ENCODE measurements at places on chromosomes 1 and 21.

- no peak for DNase-seq
Observed at GRCh38 chr1:244118109-244118761, 67.2 kb downstream of the ZBTB18 start.

- no peak for DNase-seq
Observed at GRCh38 chr1:30725450-30726095, 2.2 kb upstream of the MATN1 start.

DNA sequence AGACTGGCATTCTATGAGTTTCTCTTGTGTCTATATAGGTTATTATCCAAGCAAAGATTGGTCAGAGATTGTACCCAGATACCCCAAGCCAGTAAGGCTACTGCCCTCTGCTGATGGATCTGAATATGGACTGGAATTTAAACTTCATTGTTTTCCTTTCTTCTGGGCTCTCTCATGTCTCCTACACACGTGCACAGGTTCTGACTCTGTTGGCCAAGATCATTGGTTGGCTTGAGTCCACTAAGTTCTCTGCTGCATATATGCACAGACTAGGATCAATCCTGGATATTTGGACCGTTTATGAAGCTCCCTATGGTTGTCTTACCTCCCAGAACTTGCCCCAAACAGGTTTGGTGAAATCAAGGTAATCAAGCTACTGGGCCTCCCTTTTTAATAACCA is 69.7 kb downstream of the CC2D1B start:
- no peak for DNase-seq

- DNase-seq, result no peak
Observed at GRCh38 chr1:56626546-56626945, 18.6 kb upstream of the PRKAA2 start.

DNA sequence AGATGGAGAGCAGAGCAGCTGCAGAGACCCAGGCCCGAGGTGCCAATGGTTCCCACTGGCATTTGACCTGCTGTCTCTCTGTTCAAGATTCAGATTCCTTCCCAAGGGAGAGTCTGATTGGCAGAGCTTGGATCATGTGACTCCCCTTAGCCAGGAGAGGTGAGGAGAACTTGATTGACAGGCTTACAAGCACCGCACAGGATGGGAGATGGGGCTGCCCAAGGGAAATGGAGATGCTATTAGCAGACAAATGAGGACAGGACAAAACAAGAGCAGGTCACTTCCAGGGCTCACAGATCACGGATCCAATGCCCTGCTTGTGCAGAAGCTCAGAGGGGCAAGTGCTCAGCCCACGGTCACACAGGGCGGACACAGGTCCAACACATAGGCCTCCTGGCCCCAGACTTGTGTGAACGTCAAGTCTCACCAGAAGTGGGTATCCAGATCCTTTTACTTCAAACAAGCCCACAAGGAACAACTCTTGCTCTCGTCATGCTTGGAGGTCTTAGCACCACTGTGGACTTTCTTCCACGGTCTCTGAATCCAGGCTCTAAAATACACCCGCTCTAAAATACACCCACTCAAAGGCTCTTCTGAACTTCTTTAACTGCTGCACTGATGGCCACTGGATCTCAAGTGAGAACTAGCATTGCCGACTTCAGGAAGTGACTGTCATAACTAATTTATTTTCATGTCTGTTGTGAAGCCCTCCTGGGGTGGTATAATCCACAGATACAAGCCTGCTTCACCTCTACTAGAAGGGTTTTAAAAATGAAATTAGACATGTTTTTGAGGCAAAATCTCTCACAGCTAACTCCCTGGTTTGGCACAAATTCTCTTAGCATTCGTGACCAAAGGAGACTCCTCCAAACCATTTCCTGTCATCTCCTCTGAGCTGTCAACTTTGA is 274.9 kb downstream of the RRAGC start:
- DNase-seq, result no peak

DNA sequence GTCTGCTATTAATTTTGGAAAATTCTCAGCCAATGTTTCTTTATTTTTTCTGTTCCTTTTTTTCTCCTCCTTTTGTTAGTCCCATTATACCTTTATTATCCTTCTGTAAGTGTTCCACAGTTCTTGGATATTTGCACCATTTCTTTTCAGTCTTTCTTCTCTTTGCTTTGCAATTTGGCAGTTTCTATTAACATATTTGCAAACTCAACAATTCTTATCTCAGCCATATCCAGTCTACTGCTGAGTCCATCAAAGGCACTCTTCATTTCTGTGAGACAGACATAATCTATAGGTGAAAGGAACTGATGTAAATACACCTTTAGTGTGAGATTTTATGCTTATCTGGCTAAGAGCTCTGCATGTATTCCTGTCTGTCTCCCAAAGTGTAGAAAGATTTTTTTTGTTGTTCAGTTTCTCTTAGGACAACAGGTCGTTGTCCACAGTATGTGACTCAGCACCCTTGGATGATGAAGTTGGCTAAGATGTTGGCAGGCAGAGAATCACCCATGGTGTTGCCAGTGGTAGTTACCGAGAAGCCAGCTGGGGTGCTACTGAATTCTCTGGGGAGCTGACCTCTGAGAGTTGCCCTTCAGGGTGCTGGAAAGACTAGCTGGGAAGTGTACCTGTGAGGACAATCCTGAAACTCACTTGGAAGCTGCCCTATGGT is 38.4 kb downstream of the LEPR start:
- DNase-seq, result no peak

DNA sequence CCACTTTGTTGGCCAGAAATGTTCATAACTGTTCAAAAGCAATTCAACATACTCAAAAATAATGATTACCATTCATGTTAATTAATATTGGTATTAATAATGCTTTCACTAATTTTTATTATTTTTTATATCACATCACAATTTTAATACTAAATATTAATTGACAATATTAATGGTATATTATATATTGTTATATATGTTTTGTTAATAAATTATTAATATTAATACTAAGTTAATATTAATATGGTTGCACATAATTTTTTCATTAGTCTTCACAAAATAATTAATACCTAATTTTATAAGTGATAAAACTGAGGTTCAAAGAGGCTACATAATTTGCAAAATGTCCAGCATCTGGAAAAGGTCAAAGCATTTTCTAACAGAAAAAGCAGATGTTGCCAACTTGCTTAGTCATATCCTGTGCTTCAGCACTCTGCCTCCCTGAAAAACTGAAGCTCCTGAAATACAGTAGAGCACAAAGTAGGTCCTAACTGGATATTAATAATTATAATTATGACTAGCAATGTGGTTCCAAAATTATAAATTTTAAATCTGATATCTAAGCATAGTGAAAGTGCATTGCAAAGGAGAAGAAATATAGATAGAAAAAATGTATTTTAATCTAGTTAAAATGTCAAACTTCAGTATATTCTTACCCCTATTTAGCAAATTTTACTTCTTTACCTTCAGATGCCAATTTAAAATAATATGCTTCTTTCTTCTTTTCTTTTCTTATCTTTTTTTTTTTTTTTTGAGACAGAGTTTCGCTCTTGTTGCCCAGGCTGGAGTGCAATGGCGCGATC is 123.2 kb upstream of the TNFSF4 start:
- DNase-seq, result no peak

DNA sequence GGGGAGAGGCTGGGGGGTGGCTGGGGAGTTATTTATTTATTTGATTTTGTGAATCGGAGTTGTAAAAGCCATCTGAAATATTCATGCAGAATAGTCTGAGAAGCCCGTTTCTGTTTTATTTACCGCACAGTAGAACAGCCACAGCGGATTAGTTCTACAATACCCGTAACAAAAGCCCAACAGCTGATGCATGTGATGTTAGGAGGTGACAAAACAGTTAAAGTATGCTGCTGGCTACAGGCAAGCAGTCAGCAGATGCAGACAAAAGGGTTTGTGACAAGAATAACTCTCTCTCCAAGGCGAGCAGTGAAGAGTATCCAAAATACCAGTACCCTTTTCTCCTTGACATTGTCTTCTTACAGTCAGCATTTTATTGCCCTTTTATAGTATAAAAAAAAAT is 42.0 kb downstream of the PROX1 start:
- DNase-seq, result no peak

DNA sequence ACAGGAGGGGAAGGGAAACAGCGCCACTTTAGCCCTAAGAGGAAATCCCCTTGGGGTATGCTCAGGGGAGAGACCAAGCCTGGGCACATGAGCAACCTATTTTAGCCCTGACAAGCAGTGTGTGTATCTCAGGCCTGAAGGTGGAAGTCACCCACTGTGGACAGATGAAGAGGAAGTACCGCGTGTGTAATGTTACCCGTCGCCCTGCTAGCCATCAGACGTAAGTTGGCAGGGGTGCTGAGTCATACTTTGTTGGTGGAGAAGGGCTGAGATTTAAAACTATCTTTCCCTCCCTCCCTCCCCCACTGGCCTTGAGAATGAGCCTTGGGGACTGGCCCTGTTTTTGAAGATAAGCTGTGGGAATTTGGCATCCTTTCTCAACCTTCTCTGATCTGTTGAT is 11.2 kb downstream of the AGO1 start:
- DNase-seq, result no peak

GRCh38 chr1:116577759-116578314 is 7.0 kb upstream of the CD58 start:
- DNase-seq, result no peak

- DNase-seq, result no peak
Observed at GRCh38 chr1:7387053-7387927, 383.8 kb upstream of the VAMP3 start.

- DNase-seq, result no peak
Observed at GRCh38 chr1:200262326-200262965, 147.4 kb downstream of the ZNF281 start.

GRCh38 chr1:231632119-231632518 is 5.5 kb downstream of the DISC1 start:
- no peak for DNase-seq

GRCh38 chr1:109886827-109887226 is 23.8 kb upstream of the CSF1 start:
- no peak for DNase-seq

DNA sequence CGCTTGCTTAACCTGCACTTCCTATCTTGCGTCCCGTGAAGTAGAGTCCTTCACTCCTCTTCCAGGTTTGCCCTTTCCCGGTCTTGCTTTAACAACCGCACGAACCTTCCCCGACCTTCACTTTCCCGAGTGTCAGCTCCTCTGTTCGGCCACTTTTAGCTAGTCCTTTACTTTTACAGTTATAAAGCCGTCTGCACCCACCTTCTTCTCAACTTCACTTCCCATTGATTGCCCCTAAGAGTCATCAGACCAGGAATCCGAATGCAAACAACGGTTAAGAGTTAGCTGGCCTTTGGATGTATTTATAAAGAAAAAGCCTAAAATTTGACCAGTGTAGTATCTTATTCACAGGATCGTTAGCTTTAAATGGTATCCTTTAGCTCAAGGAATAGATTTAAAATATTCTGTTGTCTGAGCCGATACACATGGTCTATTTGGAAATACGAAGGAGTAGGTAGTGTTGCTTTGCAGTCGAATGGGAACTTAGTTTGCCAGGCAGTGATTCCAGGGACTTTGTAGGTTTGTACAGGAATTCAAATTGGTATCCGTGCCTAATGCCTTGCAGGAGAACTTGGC is 1.4 kb downstream of the PPP2R5A start:
- DNase-seq, result no peak

GRCh38 chr1:21885236-21886037 is 51.7 kb downstream of the HSPG2 start:
- DNase-seq, result no peak

DNA sequence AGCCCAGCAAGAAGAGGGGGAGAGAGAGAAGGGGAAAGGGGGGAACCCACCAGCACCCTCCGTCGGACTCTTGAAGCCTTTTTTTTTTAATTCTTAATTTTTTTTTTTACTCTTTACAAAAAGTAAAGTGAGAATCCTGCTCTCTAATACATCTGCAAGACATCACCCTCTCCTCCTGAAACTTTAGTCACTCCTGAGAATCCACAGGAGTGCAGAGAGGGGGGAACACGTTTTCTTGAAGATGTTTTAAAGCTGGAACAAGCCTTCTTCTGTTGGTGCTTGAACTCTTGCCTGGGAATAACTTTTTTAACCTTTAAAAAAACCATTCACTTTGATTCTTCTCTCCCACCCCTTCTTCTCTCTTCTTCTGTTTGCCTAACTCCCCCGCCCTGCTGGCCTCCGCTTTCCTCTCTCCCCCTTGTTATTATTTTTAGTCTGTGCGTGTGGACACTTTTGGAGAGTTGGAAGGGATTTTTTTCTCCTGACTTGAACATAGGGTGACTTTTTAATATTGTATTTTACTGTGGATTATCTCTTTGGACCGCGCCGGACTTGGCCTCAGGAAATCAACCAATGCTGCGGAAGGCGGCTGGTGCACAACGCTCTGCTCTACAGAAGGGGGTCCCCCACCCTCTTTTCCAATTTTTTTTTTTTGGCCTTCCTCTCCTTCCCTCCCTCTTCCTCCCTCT is 383 bp upstream of the PRRX1 start:
- no peak for DNase-seq

DNA sequence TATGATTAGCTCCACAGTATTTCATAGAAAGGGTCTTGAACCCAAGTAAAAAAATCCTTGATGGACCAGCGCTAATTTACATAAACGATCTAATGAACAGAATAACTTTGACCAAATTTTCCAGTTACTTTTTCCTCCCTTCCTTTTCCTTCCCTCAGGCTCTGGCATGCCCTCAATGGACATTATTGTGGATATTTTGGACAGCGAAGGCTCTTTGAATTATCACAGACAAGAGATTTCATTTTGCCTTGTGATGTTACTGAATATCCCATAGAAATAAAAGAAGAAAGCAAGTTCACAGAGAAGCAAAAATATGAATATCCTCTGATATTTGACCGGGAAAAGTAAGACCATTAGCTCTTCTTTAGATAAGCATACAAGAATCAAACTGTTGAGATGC is 60.3 kb upstream of the EXO1 start:
- no peak for DNase-seq

DNA sequence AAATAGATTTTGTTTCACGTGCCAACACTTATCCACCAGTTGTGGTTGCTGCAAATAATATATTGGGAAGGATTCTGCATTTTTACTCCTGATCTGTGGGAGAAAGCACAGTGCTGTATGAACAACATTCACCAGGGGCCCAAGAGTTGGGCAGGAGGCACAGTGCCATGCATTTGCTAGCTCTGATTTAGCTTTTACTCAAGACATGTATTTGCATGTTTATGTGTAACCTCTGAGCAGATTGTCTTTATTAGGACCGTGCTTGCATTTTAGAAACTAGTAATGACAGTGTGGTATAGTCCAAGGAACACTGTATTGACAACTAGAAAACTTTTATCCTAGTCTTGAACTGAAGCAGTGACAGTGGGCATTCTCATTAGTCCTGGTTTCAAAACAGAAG is 133.9 kb upstream of the B3GALT2 start:
- no peak for DNase-seq

- DNase-seq, result no peak
Observed at GRCh38 chr1:47611992-47612391, 174.1 kb downstream of the FOXD2 start.

DNA sequence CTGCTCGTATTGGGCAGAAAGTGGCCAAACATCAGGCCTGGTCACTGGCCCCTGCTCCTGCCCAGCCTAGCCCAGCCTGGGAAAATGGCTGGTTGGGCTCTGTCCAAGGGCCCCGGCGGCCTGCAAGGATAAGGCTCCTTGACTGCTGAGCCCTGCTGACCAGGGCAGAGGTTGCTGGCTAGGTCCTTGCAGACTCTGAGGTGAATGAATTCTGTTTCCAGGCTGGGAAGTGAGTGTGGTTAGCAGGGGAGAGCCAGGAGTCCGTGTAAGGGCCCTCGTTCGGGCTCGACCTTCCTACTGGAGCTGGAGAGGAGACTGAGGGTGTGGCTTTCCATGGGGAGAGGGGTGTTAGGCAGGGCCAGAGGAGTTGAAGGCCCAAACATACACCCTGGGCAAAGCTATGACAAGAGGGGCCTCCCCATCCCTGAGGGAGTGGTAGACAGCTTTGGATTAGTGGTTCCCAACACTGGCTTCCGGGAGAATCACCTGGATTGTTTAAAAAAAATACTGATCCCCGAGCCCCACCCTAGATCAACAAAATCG is 20.6 kb downstream of the CSF1 start:
- DNase-seq, result no peak
